ENCODE measurements at places on chromosomes 1 and 21.

- no peak for DNase-seq
- no peaks in the 10 kb centered on the region for H3K4me1 ChIP-seq
- H3K27ac ChIP-seq, result no peak overlapping the region
- no peaks in the 10 kb centered on the region for H3K27me3 ChIP-seq
- no peaks in the 10 kb centered on the region for H3K36me3 ChIP-seq
- H3K4me3 ChIP-seq, result no peak overlapping the region
Measured at GRCh38 chr1:56436912-56437417, 142.4 kb downstream of the PLPP3 start.

DNA sequence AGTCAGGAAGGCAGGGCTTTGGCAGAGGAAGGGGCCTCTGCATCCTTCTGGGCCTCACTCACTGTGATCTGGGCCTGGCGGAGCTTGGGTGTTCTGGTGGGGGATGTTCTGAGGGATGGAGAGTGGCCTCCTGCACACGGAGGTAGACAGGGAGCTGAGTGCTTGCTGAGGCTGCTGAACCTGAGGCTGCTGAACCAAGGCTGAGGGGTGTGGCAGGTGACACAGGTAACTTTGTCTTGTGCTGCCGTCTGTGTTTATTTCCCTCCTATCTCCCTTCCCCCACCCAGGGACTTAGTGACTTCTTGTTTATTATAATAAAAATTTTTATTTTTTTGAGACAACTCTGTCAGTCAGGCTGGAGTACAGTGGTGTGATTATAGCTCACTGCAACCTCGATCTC, 37.7 kb upstream of the IFNLR1 start:
- H3K27me3 ChIP-seq, result no peaks in the 10 kb centered on the region
- H3K27ac ChIP-seq, result no peak overlapping the region
- H3K4me3 ChIP-seq, result no peak overlapping the region
- no peaks in the 10 kb centered on the region for H3K36me3 ChIP-seq

- no peak overlapping the region for H3K27ac ChIP-seq
- H3K4me3 ChIP-seq, result no peak overlapping the region
- no peaks in the 10 kb centered on the region for H3K4me1 ChIP-seq
- H3K36me3 ChIP-seq, result no peaks in the 10 kb centered on the region
Measured at GRCh38 chr1:71649608-71650007, 568.8 kb upstream of the ZRANB2 start.

DNA sequence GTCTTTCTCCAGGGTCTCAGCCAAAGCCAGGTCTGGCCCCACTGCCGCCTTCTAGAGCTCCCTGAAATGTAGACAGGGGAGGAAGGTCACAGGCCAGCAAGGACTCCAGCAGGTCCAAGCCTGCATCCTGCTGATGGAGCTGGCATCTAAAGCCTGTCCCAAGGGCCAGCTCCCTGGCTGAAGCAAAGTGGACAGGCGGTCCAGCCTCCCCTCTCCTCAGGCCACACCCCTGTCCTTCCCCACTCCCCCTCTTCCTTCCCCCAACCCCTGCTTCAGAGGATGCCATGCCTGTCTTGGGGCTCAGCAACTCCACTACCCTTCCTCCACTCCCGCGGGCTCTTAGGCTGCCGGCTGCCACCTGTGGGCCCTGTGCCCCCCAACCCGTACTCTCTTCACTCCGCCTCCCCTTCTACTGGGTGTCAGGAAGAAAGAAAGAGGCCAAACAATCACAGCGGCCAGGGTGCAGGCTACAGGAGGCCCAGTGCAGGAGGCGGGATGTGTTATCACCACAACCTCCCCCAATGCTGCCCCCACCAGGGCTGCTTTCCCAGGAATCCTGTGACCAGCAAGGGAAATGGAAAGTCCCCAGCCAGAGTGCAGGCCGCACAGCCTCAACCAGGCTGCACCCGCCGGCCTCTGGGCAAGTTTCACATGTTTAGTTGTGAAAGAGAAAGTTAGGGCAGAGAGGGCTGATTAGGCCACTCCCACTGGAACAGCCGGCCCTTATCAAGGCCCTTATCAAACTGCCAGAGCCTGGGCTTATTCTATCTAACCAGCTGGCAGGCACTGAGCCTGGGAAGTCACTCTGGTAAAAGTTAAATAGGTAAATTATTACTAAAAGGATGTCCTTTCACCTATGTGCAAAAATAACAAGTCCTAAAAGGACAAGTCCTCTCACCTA, 34.1 kb downstream of the ACOT7 start:
- H3K27me3 ChIP-seq, result no peaks in the 10 kb centered on the region
- H3K36me3 ChIP-seq, result no peaks in the 10 kb centered on the region
- no peak overlapping the region for H3K27ac ChIP-seq
- peaks cover 18% of the 10 kb centered on the region for H3K4me1 ChIP-seq

- no peaks in the 10 kb centered on the region for H3K36me3 ChIP-seq
- H3K27me3 ChIP-seq, result no peaks in the 10 kb centered on the region
- H3K4me1 ChIP-seq, result peaks cover 15% of the 10 kb centered on the region
Measured at GRCh38 chr21:35578347-35578782, 482.0 kb downstream of the SETD4 start.

DNA sequence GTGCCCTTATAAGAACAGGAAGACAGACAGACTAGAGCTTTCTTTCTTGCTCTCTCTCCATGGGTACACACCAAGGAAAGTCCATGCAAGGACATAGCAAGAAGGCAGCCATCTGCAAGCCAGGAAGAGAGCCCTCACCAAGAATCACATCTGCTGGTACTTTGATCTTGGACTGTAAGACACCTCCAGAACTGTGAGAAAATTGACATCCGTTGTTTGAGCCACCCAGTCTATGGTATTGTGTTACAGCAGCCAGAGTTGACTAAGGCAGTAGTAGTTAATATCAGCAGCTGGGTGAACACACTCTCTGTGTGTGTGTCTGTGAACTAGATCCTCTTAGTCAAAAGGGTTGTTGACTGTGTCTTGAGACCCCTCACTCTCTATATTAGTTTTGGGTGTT, 53.8 kb upstream of the PPP2R5A start:
- peaks cover 24% of the 10 kb centered on the region for H3K4me1 ChIP-seq
- no peak for DNase-seq
- no peaks in the 10 kb centered on the region for H3K36me3 ChIP-seq
- no peaks in the 10 kb centered on the region for H3K27me3 ChIP-seq

DNA sequence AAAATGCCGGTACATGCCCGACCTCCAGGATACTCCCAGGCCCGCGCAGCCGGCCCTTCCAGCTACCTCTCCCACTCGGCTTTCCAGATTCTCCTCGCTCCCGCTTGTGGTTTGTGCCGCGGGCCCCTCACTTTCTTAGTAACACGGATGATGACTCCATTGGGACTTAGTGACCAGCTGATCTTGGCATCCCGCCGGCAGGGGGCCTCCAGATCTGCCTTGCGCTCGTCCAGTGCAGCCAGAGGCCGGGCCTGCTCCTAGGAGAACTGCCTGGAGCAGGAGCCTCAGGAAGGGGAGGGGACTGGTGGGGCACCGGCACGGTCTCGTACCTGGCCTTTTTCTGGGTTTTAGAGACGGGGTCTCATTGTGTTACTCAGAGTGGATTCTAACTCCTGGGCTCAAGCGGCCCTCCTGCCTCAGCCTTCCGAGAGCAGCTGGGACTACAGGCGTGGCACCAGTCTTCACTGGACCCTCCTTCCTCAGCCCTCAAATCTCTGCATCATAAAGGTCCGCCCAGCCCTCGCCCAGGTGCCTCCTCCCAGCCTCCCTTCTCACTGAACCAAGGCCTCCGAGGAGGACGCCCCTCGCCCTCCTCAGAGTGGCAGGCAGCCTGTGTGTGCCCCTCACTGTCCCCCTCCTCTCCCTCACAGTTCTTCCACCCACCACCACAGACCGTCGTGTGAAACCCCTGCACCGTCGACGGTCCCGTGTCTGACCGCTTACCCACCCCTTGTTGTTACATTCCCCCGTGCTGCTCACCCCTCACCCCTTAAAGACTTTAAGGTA, 78.6 kb downstream of the SLC25A24 start:
- no peaks in the 10 kb centered on the region for H3K4me1 ChIP-seq
- H3K4me3 ChIP-seq, result no peak overlapping the region
- peaks cover 6% of the 10 kb centered on the region for H3K36me3 ChIP-seq
- H3K27ac ChIP-seq, result no peak overlapping the region
- peaks cover 24% of the 10 kb centered on the region for H3K27me3 ChIP-seq

DNA sequence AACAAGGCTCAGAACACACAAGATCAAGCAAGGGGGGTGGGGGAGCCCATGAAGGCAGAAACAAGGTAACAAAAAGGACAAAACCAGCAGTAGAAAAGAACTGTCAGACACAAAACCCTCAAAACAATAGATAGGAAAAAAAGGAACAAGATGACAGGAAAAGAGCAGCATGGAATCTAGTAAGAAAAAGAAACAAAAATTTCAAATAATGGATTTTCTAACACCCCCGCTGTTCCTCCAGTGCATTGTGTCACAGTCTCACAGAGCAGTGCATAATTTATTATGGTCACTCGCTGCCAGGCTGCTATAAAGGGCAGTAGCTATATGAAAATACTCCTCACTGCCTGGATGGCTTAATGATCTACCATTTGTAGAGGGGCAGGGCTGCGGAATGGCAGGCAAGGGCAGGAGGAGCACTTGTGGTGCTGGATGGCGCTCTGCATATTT, 567.9 kb downstream of the DPYD start:
- no peak overlapping the region for H3K4me3 ChIP-seq
- H3K4me1 ChIP-seq, result no peaks in the 10 kb centered on the region
- peaks cover 6% of the 10 kb centered on the region for H3K36me3 ChIP-seq
- H3K27me3 ChIP-seq, result no peaks in the 10 kb centered on the region
- no peak for DNase-seq

GRCh38 chr1:177488722-177489121, 318.0 kb downstream of the BRINP2 start:
- no peak for DNase-seq
- H3K27me3 ChIP-seq, result no peaks in the 10 kb centered on the region
- H3K27ac ChIP-seq, result no peak overlapping the region

DNA sequence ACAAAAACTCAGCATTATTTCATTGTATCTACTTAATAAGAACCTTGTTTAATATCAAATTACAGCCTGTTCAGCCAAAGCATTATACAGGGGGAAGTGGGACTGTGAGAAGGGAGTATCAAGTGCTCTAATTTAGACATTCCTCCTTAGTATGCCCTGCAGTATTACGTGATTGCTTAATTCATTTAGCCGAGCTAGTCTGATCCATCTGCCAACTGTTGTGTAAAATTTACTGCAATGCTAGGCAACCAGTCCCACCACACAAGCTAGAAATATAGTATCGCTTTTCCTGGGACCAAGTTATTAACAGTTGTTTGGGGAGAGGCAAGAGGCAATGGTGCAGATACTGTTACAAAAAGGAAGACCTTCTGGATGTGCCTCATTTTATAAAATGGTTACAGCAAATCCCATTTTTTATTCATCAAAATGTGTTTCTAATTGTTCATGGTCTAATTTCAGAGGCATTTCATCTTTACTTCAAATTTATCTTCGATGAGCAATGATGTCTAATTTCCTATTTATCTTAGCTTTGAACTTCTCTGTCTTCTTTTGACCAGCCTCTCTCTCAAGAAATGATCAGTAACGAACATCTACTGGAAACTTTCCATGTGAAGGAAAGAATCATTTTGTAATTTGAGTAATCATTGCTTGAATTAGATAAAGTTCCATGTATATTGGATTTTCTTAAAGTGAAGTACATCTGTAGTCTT, 283.3 kb downstream of the DUSP10 start:
- DNase-seq, result peak; percentile 66
- no peak overlapping the region for H3K4me3 ChIP-seq
- no peaks in the 10 kb centered on the region for H3K27me3 ChIP-seq
- H3K36me3 ChIP-seq, result no peaks in the 10 kb centered on the region
- no peak overlapping the region for H3K27ac ChIP-seq

GRCh38 chr1:109509176-109510134, at the start of gene AMIGO1:
Gene AMIGO1, minus strand, starts transcription at chr1:109509727. Its CDS starts 815 bp downstream, at chr1:109508912.
- no peaks in the 10 kb centered on the region for H3K36me3 ChIP-seq
- H3K4me1 ChIP-seq, result peaks cover 11% of the 10 kb centered on the region
- H3K27ac ChIP-seq, result no peak within 1 kb of the TSS
- peaks cover 42% of the 10 kb centered on the region for H3K27me3 ChIP-seq
- H3K4me3 ChIP-seq, result peak within 1 kb of the TSS; percentile 76

- no peak overlapping the region for H3K27ac ChIP-seq
- no peak for DNase-seq
- peaks cover 16% of the 10 kb centered on the region for H3K27me3 ChIP-seq
- no peak overlapping the region for H3K4me3 ChIP-seq
Measured at GRCh38 chr21:39523915-39524314, 72.1 kb downstream of the SH3BGR start.

- H3K27ac ChIP-seq, result no peak overlapping the region
- no peaks in the 10 kb centered on the region for H3K27me3 ChIP-seq
- H3K4me1 ChIP-seq, result peaks cover 17% of the 10 kb centered on the region
- no peak overlapping the region for H3K4me3 ChIP-seq
Measured at GRCh38 chr1:60281360-60281932, 207.9 kb upstream of the C1orf87 start.

- DNase-seq, result no peak
- H3K36me3 ChIP-seq, result no peaks in the 10 kb centered on the region
- H3K4me3 ChIP-seq, result no peak overlapping the region
- peaks cover 4% of the 10 kb centered on the region for H3K4me1 ChIP-seq
- no peak overlapping the region for H3K27ac ChIP-seq
Measured at GRCh38 chr1:186194107-186194756, 180.8 kb downstream of the TPR start.

- no peaks in the 10 kb centered on the region for H3K36me3 ChIP-seq
- no peaks in the 10 kb centered on the region for H3K27me3 ChIP-seq
- H3K4me3 ChIP-seq, result no peak overlapping the region
- H3K27ac ChIP-seq, result no peak overlapping the region
Measured at GRCh38 chr1:52634111-52634510, 1.1 kb downstream of the SHISAL2A start.

DNA sequence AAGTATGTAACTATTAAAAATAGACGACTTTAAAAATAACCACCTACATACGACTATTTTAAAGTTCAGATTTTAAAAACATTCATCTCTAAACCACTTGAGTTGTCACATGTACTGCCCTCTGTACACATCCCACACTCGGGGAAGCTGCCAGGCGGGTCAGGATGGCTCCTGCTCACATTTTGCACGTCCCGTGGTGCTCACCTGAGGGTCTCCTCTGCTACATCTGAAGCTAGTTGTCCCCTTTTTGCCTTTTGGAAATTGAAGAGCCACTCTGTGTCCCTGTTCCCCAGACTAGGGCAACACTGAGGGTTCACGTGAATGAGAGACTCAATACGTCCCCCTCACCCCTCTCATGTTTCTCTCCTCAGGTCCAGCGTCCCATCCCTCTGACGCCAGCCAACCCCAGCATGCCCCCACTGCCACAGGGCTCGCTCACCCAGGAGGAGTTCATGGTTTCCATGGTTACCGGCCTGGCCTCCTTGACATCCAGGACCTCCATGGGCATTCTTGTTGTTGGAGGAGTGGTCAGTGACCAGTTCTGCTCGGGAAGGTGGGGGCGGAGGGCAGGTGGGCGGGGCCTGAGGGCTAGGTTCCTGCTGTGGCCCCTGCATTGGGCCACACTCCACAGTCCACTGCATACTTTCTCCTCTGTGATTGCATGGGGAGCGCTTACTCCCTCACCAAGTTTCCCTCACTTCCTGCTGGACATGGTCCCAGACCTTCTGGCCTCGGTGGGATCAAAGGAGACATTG, 13.0 kb upstream of the MIIP start:
- H3K4me3 ChIP-seq, result no peak overlapping the region
- peaks cover 11% of the 10 kb centered on the region for H3K4me1 ChIP-seq
- H3K27ac ChIP-seq, result no peak overlapping the region

- H3K4me1 ChIP-seq, result peaks cover 14% of the 10 kb centered on the region
- no peaks in the 10 kb centered on the region for H3K36me3 ChIP-seq
- H3K27me3 ChIP-seq, result no peaks in the 10 kb centered on the region
- H3K27ac ChIP-seq, result no peak overlapping the region
- H3K4me3 ChIP-seq, result no peak overlapping the region
- DNase-seq, result peak; percentile 78
Measured at GRCh38 chr1:26391450-26391849, 18.9 kb upstream of the ZNF683 start.
